Dermis blood vessel endothelial cell (primary cell): ENCODE measurements at places on chromosomes 7 and 10. TPM values are rescaled to one million over a fixed set of nuclear protein-coding genes. Genes with fewer than 3 reads are reported as not detected.

Gene TRPV5
- total RNA-seq, result not detected in 2 replicates

Gene FAM25C
- total RNA-seq, result not detected in 2 replicates

Gene WDR86
- total RNA-seq, result not detected in 2 replicates

Gene ACTL6B
- not detected in 2 replicates for total RNA-seq

Gene LEP
- not detected in 2 replicates for total RNA-seq

Gene CCDC172
- total RNA-seq, result not detected in 2 replicates

DNA sequence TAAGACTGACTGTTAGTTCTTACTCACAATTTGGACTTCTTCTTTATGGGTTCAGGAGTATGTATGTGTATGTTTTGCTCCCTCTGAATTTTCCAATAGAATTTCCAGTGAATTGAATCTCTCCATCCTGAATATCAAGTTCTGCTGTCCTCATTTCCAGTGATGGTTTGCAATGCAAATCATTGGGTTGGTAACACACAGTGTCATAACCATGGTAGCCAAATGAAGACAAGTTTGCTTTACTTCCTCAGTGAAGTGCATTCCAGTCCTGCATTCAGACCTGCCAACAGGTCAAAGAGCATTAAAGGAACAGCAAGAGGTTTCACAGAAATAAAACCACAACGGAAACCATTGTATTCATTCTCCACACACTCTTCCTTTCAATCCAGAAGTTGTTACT lies 15.2 kb downstream of the ITPRID1 start:
- no peak for DNase-seq

GRCh38 chr7:137933270-137934017 lies 68.4 kb downstream of the CREB3L2 start:
- DNase-seq, result peak; percentile 35

DNA sequence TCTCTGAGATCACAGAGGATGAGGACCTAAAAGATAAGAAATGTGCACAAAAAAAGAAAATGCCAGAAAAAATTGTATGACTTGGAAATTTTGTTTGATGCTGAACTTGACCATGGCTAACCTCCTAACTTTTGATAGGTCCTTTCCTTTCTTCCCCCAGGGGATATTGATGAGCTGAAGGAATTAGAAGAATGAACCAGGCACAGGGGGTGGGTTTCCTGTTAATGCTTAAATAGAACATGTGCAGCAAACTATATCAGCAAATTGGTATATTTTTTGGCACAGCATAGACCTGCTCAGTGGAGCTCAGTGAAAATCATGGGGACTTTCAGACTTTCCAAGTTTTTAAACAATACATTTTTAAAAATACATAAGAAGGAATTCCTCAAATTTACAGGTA lies 300.7 kb downstream of the HDAC9 start:
- DNase-seq, result no peak

GRCh38 chr10:42623929-42624328 lies 14.4 kb downstream of the ZNF33B start:
- peak; percentile 12 for DNase-seq

DNA sequence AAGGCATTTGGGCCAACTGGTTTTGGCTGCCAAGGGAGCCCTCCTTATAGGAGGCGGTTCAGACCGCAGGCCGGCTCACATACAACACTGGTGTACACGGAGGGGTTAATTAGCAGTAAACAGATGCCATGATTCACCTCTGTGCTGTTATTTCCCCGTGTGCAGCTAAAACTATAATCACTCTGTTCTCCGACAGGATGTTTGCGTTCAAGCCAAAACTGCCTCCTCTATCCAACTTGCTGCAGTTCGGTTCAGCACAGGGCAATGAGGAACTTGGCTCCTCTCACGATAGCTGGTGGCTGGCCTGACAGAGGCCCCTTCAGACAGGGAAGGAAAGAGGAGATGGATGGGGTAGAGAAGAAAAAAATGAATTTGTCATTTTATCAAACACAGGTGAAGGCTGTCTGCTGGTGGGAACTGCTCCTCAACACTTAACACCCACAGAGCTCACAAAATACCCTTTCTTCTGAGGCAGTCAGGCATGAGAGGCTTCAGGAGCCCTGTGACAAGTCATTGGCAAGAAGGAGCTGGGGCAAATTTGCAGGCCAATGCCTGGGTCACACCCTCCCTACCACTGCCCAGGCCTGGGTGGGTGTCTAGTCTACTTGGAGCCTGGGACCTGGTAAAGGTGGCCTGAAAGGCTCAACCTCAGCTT lies 24.0 kb downstream of the KCNMA1 start:
- no peak for DNase-seq

- peak; percentile 37 for DNase-seq
These were observed 74.2 kb upstream of the ANLN start for GRCh38 chr7:36315309-36315944.

- no peak for DNase-seq
These were observed 1.5 kb downstream of the PVRIG start for GRCh38 chr7:100221231-100221718.

GRCh38 chr10:85786401-85786899 lies 580.1 kb downstream of the GRID1 start:
- DNase-seq, result no peak

DNA sequence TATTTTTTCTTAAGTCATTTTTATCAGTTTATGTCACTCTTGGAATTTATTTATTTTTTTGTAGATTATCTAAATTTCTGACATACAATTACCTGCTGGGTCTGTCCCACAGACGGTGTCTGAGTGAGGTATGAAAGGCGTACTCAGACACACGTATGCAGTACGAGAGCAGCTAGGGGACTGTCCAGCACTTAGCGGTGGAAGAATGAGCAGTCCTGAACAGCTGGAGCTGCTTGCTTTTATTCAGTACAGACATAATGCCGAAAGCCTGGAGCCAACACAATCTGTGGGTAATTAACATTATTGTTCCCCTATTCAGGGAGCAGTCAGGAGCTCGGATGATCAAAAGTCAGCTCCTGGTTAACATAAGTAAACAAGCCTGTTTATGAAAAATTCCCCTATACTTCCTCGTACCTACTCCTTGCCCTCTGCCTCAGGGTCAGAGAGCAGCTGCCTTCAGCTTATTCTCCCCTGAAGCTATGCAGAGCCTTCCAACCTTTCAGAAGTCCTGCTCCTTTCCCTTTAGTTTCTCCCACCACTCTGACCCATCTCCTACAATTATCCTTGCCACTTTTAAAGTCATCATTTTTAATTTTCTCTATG lies 488.0 kb upstream of the POM121L12 start:
- DNase-seq, result no peak

GRCh38 chr10:46314071-46314470 lies 27.3 kb downstream of the ANTXRL start:
- DNase-seq, result no peak

- DNase-seq, result no peak
These were observed 28.9 kb downstream of the CPA1 start for GRCh38 chr7:130409067-130409711.

GRCh38 chr7:37984750-37985390 lies 64.4 kb downstream of the EPDR1 start:
- DNase-seq, result no peak

GRCh38 chr10:131973160-131973951 lies 8.4 kb downstream of the BNIP3 start:
- DNase-seq, result no peak

- DNase-seq, result no peak
These were observed 179.7 kb downstream of the FAM107B start for GRCh38 chr10:14594878-14595525.

- DNase-seq, result no peak
These were observed 68.2 kb downstream of the CH25H start for GRCh38 chr10:89138755-89139490.

DNA sequence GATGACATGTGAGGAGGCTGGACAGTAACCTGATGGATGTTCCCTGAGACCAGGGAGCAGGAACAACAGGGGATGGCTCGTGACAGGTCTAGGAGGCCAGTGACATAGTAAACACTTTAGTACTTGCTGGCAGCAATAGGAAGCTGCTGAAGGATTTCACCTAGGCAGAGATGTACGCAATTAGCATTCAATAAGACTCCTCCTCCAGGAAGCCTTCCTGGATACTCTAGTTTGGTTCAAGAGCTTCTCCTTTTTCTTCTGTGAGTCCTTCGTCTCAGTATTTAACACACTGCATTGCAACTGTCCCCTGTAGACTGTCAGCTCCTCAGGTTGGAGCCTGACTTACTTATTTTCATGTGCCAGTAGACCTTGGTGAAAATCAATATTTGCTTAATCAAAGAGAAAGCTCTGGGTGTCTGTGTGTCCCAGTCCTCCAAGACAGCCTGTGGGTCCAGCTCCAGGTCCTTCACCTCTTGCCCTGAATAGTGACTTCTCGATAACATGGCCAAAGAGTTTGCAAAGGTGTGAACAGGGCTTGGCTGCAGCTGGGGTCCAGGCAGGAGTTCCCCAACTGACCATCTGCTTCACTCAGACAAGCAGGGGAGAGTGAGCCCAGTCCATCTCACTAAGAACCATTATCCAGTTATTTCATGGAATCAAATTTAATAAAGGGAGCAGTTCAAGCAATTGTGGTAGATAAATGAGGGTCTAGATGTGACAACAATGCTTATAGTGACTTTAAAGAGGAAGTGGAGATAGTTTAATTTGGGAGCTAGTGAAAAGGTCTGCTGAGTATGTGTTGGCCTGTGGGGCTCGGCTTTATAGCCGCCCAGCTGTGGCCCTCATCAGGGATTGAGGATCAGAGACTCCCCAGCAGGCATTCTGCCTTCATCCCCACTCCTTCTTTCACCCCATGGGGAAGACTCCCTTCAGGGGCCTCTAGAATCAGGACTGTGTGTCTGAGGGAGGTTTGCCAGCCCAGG lies 9.4 kb downstream of the TMEM273 start:
- DNase-seq, result no peak

- DNase-seq, result peak; percentile 24
These were observed 70.1 kb upstream of the CABCOCO1 start for GRCh38 chr10:61592581-61592980.

DNA sequence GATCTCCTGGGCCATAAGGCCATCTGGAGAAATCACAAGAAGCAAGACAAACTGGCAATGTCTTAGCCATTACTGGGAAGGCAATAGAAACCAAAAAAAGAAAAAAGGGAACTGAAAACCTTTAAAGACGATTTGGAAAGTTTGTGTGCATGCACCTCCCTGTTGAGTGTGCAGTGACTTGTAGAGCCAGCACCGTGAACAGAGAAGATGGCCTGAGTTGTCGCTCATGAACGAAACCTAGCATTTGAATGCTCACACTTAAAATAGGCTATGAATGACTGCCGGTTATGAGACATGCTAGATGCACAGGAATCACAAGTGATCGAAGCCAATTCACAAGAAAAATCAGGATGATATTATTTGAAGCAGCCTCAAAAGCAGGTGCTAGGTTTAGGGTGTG lies 151.3 kb upstream of the ADO start:
- no peak for DNase-seq

GRCh38 chr7:29372351-29373090 lies 177.9 kb downstream of the CHN2 start:
- no peak for DNase-seq
